ENCODE measurements at places on chromosomes 16 and 17.
A peak's percentile ranks its signal among the peaks of the same experiment; 100 is the strongest.

GRCh38 chr17:51050291-51051033, 70.2 kb downstream of the SPAG9 start:
- no peak for DNase-seq

DNA sequence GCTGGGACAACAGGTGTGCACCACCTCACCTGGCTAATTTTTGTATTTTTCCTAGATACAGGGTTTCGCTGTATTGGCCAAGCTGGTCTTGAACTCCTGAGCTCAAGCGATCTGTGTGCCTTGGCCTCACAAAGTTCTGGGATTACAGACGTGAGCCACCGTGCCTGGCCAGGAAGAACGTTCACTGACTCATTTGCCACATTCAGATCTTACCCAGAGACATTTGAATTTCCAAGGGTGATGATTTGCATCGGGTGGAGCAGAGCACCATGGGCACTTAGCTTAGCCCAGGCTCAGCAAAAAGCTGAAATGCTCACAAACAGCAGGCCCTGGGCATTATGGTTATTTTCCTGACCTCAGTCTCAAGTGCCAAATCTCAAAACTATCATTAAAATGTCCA, 14.5 kb upstream of the ADORA2B start:
- DNase-seq, result no peak

- no peak for DNase-seq
These were observed 29.1 kb downstream of the MAP1LC3B start for GRCh38 chr16:87421003-87421912.

- DNase-seq, result no peak
These were observed 210.2 kb downstream of the CCDC182 start for GRCh38 chr17:57534863-57535248.

GRCh38 chr17:50256826-50257618, 17.2 kb upstream of the TMEM92 start:
- no peak for DNase-seq

- DNase-seq, result no peak
These were observed 124.2 kb upstream of the SMURF2 start for GRCh38 chr17:64786337-64786736.

GRCh38 chr17:80763293-80763867, 218.7 kb downstream of the RPTOR start:
- no peak for DNase-seq

DNA sequence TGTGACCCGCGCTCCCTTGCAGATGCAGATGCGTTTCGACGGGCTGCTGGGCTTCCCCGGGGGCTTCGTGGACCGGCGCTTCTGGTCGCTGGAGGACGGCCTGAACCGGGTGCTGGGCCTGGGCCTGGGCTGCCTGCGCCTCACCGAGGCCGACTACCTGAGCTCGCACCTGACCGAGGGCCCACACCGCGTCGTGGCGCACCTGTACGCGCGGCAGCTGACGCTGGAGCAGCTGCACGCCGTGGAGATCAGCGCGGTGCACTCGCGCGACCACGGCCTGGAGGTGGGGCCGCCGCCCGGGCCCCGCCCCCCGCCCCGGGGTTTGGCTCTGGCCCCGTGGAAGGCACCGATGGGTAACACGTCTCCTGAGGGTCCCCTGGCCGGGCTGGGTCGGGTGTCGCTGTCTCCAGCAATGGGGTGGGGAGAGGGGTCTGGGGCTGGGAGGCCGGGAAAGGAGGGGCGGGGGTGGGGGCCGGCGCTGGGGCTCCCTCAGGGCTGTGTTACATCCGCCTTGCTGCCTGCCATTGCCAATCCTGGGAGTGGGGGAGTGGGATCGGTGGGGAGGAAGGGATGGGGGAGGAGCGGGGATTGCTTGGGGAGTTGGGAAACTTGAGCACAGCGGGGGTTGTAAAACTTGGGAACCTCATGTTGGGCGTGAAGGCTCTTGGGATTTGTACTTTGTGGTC, 737 bp downstream of the NUDT16L1 start:
- peak; percentile 90 for DNase-seq

GRCh38 chr17:32483451-32484019, 3.3 kb upstream of the CDK5R1 start:
- DNase-seq, result peak; percentile 88

DNA sequence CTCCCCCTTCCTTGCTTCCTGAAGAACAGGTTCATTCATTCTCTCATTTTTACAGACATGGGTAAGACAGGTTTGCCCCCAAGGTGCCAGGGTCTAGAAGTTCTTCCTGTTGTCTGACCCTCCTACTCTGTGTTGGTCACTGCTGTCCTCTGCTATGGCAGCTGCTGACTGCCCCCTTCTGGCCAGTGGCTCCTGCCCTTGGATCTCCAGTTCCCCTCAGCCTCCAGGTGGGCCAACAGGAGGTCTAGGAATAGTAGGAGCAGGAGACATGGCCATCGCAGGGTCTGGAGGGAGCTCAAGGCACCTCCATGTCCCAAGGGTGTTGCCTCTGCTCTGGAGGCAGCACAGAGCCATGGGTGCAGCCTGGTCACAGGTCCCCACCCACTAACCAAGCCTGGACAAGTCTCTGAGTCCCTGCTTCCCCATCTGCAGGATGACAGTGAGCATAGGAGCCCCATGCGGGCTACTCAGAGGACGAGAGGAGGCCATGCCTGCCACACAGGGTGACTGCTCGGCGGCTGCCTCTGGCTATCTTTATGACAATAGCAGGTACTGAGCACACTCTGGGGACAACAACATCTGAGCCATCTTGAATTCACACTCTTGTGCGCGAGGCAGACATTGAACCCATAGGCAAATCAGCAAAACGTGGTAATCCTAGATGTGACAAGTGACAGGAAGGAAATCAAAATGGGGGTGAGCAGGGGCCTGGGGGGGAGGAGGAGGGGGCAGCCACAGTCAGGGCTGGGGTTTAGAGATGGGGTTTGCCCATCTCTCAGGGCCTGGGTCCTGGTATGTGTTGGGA, 27.0 kb upstream of the NXPH3 start:
- DNase-seq, result peak; percentile 69

GRCh38 chr17:82913304-82914043, 73.7 kb upstream of the ZNF750 start:
- no peak for DNase-seq

DNA sequence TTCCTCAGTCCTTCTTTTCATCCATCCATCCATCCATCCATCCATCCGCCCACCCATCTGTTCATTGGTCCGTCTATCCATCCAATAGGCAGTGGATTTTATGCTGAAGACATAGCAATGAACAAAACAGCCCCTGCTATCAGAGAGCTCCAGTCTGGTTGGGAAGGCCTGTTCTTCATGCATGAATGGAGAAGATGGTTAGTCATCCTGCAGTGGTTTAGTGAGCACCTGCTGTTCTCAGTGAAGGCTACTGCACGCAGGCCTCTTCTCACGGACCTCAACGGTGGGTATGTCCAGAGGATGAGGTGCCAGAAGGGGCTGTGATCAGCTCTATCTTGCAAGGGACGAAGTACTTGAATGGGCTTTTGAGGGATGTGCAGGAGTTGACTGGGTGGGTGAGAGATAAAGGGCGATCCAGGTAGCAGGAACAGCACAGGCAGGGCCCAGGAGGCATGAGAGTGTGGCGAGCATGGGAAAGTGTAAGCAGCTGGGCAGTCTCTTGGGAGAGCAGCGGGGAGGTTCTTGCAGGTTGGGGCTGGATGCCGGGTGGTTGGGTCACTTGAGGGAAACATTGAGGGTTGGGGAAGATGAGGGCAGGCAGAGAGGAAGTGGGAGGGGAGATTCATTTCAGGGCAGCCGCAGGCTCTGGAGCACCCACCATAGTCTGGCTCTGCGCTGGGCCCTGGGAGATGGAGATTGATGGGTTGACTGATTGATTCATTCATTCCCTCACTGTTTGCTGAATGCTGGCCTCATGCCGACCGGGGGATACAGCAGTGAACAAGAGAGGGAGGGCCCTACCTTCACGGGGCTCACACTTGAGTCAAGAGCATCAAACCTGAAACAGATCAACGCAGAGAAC, 115.0 kb upstream of the CIBAR2 start:
- no peak for DNase-seq

DNA sequence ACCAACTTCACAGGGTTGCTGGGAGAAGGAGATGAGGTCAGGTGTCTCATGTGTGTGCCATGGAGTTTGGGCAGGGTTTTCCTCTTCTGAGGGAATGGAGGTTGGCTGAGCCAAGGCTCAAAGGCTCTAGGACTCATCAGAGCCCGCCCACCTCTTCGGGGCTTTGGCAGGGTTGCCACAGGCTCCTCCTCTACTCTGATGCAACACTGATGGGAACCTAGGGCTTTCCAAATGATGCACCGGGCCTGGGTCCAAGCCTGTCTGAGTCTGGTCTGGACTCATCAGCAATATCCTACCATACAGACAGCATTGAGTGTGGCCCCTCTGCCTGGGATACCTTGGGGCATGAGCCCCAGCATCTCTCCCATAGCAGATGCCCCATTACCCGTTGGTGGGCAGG, 59.5 kb upstream of the LHX1 start:
- DNase-seq, result no peak

DNA sequence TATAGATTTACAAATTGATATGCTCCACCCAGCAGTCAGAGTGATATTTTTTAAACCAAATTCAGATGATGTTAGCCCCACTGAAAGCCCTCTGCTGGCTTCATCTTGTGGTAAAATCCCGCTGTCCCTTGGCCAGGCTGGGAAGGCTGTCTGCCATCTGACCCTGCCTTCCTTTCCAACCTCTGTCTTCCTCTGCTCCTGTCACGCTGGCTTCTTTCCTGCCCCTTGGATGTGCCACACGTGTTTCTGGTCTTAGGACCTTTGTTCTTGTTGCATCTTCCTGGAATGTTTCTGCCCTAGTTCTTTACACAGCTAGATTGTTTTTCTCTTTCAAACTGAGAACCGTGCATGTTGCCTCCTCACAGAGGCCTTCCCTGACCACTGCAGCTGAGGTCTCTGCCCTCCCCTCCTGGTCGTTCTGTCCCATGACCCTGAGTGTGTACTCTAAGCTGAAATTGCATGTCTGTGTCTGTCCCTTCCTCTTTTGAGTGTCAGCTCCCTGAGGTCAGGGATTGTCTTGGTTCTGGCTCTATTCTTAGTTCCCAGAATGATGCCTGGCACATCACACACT, 11.4 kb downstream of the NT5M start:
- no peak for DNase-seq

DNA sequence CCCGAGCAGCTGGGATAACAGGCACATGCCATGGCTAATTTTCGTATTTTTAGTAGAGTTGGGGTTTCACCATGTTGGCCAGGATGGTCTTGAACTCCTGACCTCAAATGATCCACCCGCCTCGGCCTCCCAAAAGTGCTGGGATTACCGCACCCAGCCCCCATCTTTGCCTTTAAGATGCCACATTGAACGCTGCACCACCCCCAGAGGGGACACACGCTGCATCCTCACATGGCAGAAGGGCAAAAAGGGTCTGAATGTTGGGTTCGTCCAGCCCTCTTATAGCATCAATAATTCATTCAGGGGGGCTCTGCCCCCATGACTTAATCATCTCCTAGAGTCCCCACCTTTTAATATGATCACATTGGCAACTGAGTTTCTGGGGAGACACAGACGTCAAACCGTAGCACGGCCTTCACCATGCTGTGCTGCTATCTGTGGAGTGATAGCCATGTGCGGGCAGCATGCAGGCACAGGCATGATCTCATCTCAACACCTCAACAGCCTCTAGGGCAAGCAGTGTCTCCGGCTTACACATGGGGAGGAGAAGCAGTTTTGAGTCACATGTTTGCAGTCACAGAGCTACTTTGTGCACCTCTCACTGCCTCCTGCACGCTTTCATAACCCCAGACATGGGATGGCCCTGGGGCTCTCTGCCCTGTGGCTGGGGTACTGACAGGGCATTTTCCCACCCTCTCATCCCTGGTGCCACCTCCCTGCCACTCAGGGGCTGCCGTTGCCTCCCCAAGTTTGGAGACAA, 30.0 kb downstream of the IL21R start:
- peak; percentile 48 for DNase-seq

- no peak for DNase-seq
These were observed 1.2 kb upstream of the ZNF19 start for GRCh38 chr16:71490361-71490760.

DNA sequence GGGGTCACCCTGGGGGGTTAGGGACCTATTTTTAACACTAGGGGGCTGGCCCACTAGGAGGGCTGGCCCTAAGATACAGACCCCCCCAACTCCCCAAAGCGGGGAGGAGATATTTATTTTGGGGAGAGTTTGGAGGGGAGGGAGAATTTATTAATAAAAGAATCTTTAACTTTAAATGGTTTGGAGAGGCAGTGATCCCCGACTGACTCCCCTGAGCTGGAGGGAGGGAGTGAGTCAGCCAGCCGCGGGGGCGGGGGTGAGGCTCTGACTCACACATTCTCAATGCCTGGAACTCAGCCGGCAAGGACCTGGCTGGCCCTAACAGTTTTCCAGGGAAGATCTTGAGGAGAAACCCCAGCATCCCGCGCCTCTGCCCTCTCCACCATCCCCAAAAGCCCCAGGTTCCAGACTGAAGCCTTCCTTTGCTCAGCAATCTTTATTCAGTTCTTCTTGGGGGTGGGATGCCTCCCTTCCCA, 1.5 kb downstream of the HCFC1R1 start:
- DNase-seq, result peak; percentile 94

DNA sequence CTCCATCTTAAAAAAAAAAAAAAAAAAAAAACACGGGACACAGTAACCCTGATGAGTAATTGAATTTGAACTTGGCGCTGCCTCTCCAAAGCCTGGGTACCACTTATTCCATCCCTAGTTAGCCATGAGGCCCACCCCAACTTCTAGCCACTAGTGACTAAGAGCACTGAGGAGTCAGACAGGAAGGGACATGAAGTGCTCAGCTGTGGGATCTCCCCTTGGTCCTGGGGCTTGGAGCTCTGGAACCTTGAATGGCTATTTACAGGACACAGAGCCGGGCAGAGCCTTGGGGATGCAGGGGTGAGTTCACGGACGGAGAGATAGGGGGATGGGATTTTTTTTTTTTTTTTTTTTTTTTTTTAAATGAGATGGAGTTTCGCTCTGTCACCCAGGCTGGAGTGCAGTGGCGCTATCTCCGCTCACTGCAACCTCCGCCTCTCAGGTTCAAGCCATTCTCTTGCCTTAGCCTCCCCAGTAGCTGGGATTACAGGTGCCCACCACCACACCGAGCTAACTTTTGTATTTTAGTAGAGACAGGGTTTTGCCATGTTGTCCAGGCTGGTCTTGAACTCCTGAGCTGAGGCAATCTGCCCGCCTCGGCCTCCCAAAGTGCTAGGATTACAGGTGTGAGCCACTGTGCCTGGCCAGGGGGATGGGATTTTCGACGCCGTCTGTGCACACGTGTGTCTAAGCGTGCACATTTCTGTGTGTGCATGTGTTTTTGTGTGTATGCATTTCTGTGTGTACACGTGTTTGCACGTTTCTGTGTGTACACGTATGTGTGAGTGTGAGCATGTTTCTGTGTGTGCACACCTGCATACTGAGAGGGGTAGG, 20.4 kb upstream of the CIBAR2 start:
- no peak for DNase-seq

- peak; percentile 97 for DNase-seq
These were observed at the start of the genes FTO and RPGRIP1L for GRCh38 chr16:53703590-53704444. TSS of gene FTO (plus strand) at chr16:53704156. TSS of gene RPGRIP1L (minus strand) at chr16:53703859. CDS start at chr16:53700723, 3,136 bp downstream.

GRCh38 chr17:14886200-14886739, 378.9 kb downstream of the PMP22 start:
- DNase-seq, result no peak

- no peak for DNase-seq
These were observed 128.4 kb downstream of the ANKRD11 start for GRCh38 chr16:89361751-89362539.
